ENCODE measurements at places on chromosomes 6 and 20.
A peak's percentile ranks its signal among the peaks of the same experiment; 100 is the strongest.

- DNase-seq, result peak; percentile 14
These were observed 979 bp downstream of the ZNF133 start for GRCh38 chr20:18289306-18289705.

GRCh38 chr6:104460738-104461483 lies 398.8 kb downstream of the HACE1 start:
- DNase-seq, result no peak

- DNase-seq, result no peak
These were observed 106.4 kb downstream of the MRPL14 start for GRCh38 chr6:44020664-44021425.

GRCh38 chr6:498795-499231 lies 107.3 kb downstream of the IRF4 start:
- DNase-seq, result no peak

- DNase-seq, result no peak
These were observed 40.7 kb downstream of the SRC start for GRCh38 chr20:37386505-37387251.

- DNase-seq, result peak; percentile 78
These were observed 105.9 kb downstream of the HIVEP2 start for GRCh38 chr6:142838821-142839685.

- DNase-seq, result no peak
These were observed 144.1 kb upstream of the BACH2 start for GRCh38 chr6:90440586-90441283.

- no peak for DNase-seq
These were observed 427.3 kb upstream of the FLRT3 start for GRCh38 chr20:14764511-14765369.

GRCh38 chr6:20487669-20488375 lies 46.4 kb upstream of the CDKAL1 start:
- no peak for DNase-seq

DNA sequence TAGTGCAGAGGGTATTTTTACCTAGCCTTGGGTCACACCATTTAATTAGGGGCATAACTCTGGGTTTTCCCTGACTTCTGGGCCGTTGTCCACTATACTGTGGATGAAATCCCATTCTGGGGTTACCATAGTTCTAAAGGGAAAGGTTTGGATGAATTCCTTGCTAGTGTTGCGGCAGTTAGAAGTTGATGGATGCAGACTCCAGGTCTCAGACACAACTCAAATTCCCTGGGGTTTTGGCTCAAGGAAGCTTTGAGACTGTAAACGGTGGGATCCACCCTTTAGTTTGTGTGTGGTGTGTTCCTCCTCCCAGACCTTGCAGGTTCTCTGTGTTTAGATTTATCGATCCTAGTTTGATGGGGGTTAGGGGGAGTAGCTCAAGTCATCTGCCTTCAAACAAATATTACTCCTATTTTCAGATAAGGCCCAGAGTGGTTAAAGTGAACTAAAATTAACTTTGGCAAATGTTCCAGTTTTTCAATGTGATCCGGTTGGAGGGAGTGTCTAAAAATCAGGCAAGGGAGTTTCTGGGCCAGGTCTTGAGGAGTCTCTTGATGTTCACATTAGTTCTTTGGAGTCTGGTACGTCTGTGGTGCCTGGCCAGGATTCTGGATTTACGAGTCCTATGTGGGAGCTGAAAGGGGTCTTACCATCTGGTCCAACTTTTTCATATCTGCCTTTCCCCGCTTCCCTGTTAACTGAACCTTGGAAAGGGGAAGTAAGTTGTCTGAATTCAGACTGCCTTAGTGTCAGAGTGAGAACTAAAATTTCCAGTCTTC lies 1.5 kb downstream of the RALY start:
- no peak for DNase-seq

DNA sequence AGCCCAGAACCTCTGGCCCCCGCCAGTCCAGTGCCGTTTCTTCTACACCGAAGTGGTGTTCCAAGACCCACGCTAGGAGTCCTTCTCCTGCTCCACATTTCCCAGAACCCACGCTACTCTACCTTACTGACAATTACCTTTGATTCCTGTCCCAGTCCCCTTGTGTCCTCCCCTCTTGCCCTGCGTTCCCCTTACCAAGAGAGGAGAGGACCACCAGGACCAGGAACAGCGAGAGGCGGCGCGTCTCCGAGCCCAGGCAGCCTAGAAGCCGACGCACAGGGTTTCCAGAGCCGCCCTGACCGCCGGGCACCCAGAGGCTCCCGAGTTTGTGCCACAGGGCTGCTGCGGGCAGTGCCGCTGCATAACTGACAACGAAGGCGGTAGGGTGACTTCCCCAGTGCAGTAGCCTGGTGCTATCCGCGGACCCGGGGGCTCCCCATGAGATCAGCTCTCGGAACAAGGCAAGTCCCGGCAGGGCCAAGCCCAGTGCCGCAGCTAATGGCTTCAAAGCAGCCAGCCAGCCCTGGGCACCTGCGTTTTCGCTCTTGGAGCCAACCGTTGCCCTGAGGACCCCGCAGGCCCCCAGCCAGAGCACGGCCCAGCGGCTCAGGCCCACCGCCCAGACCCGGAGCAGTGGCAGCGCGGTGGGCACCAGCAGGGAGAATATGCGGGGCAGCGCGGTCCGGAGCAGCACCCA lies 512 bp downstream of the TAP1 start:
- DNase-seq, result peak; percentile 42

DNA sequence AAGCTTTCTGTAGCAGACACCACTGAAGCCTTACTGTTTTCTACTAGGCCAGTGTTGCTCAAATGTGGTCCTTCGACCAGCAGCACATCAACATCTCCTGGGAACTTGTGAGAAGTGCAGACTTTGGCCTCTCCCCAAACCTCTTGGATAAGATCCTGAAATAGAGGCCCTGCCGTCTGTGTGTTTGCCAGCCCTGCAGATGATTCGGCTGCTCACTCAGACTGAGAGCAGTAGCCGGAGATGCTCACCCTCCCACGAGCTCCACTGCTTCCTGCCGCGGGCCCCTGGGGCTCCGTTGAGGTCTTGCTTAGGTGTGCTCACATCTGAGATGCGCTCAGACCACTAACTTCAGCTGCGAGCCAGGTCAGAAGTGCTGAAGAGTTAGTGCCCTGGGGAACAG lies 129.5 kb upstream of the SSTR4 start:
- no peak for DNase-seq

- no peak for DNase-seq
These were observed 17.2 kb upstream of the SNAP25 start for GRCh38 chr20:10201321-10201870.

DNA sequence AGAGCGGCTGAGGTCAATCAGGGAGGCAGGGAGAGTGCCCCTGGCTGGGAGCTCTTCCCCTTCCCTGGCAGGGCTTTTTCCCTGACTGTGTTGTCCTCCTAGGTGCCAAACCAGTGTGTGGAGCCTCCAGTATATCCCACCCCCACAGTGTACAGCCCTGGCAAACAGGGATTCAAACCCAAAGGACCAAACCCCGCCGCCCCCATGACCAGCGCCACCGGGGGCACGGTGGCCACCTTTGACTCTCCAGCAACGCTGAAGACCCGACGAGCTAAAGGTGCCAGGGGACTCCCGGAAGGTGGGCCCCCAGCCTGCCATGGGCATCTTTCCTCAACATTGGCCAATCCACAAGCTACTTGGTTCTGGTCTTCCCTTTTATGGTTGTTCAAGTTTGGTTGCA lies 25.2 kb downstream of the ZNF341 start:
- DNase-seq, result no peak

DNA sequence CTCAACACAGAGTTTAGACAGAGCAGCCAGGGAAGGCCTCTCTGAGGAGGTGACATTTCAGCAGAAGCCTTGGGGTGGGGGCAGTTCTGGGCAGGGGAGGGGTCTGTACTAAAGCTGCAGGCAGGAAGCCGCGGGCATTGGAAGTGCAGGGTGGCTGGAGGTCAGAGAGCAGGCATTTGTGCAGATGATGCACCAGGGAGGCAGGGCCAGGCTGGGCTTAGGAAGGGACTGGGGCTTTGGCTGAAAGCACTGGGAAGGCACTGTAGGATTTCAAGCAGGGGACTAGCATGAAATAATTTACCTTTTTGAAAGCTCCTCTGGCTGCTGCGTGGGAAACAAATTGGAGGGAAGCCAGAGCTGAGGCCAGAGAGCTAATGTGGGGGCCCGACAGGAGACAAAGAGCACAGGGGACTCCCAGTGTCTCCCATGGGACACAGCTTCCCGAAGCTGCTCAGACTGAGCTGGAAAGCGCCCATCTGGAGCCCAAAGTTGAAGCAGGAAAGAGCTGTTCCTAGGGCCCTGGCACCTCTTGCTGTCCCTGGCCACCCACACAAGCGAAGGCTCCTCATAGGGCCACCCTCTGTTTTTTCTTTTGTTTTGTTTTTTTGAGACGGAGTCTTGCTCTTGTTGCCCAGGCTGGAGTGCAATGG lies 19.3 kb downstream of the ADA start:
- no peak for DNase-seq

GRCh38 chr20:14374196-14374595 lies 36.8 kb upstream of the FLRT3 start:
- DNase-seq, result no peak

DNA sequence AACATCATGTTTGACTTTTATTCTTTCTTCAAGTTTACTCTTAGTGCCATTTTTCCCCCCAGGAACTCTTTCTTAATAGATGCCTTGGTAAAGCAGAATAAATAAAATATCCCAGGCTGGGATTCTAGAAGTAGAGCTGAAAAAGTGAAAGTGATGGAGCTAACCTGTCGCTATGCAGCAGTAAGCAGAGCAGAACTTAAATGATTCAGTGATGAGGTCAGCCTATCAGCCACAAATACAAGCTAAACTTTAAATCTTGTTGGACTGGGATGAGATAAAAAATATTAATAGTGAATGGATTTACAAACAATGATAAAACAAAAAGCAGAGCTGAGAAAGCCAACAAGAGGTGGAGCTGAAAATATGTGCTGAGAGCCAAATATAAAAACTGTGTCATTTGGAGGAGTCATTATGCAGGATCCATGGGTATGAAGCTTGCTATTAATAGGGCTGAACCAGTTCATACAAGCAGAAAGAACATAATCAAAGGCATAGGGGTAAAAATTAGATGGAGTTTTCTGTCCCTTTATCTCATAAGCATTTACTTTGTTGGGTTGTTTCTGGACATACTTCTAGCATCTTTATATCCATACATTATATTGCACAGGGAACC lies 877.8 kb downstream of the EPHA7 start:
- DNase-seq, result no peak

DNA sequence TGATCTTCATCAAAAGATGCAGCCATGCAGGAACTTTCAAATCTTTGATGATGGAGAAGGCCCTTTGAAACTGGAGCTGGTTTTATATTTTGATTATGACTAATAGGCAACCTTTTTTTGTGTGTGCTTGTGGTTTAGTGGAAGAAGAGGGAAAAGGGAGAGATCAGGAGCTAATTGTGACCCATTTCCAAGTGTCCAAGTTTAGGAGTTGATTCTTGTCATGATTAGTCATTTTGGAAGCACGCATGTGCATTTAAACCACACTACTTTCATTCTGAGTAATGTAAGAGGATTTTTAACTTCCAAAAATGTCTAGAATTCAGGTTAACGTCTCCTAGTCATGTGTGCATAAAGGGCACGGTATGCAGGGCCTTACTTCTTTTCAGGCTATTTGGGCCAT lies 3.5 kb downstream of the FOXO3 start:
- peak; percentile 98 for DNase-seq

- DNase-seq, result no peak
These were observed 172.9 kb upstream of the COL21A1 start for GRCh38 chr6:56420296-56420695.

GRCh38 chr20:35173576-35174192 lies 1.8 kb downstream of the PROCR start:
- DNase-seq, result no peak
